Panc1 (cell line): ENCODE measurements at places on chromosomes 3 and 15. TPM values are rescaled to one million over a fixed set of nuclear protein-coding genes. Genes with fewer than 3 reads are reported as not detected.

Gene AP3B2
- total RNA-seq: 0.95 TPM

Gene MESP2
- total RNA-seq: 1.1 TPM

Gene EID1
- total RNA-seq: 102 TPM

Gene CNTN3
- total RNA-seq: not detected

Gene RTP3
- not detected for total RNA-seq

Gene HYAL1
- 0.18 TPM for total RNA-seq

Gene LTK
- not detected for total RNA-seq

Gene ADPRH
- total RNA-seq: 7.8 TPM

Gene MESP1
- 6.4 TPM for total RNA-seq

Gene ZNF662
- not detected for total RNA-seq

Gene COL8A1
- total RNA-seq: 0.13 TPM

Gene PPP1R14D
- total RNA-seq: 0.64 TPM

Gene CHRFAM7A
- total RNA-seq: 11.5 TPM

Gene SYNPR
- not detected for total RNA-seq

Gene CHAC1
- 15.5 TPM for total RNA-seq

Gene TMC3
- total RNA-seq: not detected

Gene SLC38A3
- 6.0 TPM for total RNA-seq

Gene NR1I2
- total RNA-seq: not detected

Gene SGO1
- 14.8 TPM for total RNA-seq
